ENCODE measurements at places on chromosomes 1 and 21.

- DNase-seq, result no peak
Observed at GRCh38 chr1:20992322-20993056, 184.2 kb downstream of the EIF4G3 start.

GRCh38 chr1:43220905-43221778, 48.6 kb upstream of the TMEM125 start:
- DNase-seq, result no peak

- no peak for DNase-seq
Observed at GRCh38 chr1:84827555-84827954, 65.5 kb downstream of the LPAR3 start.

GRCh38 chr1:168483539-168483938, 60.3 kb downstream of the XCL2 start:
- no peak for DNase-seq

DNA sequence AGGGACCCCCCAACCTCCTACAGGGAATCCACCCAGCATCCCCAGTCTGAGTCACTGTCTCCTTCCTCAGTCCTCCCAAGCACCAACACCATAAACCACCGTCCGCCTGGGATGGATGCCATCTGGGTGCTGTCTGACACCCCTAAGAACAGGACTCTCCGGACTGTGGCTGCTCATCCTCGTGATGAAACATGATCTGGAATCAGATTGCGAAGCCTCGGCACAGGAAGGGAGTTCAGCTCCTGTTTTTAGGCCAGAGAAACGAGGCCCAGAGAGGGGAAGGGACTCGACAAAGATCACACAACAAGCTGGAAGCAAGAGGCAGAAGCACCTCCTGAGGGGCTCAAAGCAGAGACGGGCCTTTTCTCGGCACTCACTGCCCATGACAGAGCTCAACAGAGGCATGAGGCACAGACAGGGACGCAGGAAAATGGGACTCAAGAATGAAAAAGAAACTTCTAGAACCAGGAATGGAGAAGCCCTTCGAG, 8.4 kb downstream of the KCNN3 start:
- no peak for DNase-seq

DNA sequence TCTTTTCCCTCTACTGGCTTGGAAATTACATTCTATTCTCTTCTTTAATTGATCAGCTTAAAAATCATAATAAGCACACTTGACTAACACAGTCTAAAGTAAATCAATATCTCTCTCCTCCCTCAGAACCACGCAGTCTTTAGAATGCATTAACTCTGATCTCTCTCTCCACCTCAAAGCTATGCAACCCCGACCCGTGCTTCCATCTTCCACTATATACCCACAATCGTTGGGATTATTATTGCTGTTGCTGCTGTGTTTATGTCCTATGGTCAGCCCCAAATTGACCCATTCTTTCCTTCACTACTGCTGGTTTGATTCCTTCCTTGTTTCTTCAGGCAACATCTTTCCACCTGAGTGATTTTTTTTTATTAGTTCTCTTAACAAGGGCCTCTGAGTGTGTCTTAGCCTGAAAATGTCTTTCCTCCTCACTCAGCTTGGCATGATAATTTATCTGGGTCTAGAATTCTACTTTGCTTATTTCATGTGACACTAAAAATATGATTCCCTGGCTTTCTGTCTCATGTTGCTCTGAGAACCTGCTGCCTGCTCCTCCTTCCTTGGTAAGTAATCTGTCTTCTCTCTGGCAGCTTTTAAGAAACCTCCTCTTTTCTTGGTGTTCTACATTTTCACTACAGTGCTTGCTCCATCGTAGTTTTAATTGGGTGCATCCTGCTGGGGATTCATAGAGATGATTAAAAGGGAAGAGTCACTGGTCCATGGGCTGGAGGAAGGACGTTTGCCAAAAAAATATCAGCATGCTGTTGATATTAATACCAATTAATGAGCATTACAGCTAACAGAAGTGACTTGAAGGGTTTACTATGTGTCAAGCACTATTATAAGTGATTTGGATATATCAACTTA, 472.2 kb downstream of the MATN1 start:
- no peak for DNase-seq

DNA sequence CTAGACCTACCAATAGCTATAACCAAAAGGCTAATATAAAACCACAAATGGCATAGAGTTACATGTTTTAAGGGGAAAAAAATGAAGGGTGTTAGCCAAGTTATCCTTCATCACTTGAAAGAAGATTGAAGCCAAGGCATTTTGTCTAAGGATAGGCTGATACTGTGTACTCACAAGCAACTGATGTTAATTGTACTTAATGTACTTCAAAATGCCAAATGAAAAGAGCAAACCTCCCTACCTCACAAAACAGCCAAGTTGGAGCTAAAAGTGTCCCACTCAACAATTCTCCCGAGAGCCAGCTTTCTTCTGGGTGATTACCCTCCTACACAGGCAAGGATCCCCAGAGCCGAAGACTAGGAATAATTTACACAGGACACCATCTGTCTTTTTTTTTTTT, 4.4 kb upstream of the IGSF3 start:
- no peak for DNase-seq

GRCh38 chr1:209106861-209107260, 476.7 kb upstream of the CAMK1G start:
- DNase-seq, result no peak

- no peak for DNase-seq
Observed at GRCh38 chr1:66745451-66745850, 6.8 kb upstream of the DYNLT5 start.

DNA sequence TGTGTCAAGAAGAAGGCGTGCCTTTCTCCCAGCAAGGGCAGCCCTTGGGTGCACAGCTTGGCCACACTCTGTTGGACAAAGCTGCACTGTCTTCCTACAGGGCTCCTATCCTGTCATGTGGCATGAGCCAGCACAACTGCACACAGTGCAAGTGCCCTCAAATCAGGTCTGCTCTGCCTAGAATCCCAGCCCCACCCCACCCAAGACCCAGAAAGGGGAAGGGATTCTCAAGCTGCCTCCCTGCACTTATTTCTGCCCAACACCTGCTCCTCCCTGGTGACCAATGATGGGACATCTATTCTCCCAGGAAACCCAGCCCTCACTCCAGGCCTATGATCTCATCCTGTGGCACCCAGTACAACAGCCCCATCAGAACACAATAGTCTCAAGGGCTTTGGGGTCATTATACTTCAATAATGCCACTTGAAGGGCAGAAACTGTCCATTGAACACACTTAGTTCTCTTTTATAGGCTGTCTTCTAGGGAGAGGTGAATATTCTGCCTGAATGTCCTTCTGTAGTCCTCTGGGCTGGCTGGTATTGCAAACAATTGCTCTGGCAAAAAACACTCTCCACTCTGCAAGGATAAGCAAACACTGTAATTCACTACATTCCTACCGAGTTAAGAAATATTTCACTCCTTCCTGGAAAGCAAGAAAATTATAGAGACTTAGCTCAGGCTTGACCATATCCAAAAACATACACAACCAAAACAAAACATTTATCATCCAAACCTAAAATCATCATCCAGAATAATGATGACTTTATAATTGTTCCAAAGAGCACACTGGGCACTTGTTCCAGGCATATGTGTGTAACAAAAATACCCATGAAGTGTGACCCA, 43.1 kb upstream of the IGSF3 start:
- DNase-seq, result no peak

DNA sequence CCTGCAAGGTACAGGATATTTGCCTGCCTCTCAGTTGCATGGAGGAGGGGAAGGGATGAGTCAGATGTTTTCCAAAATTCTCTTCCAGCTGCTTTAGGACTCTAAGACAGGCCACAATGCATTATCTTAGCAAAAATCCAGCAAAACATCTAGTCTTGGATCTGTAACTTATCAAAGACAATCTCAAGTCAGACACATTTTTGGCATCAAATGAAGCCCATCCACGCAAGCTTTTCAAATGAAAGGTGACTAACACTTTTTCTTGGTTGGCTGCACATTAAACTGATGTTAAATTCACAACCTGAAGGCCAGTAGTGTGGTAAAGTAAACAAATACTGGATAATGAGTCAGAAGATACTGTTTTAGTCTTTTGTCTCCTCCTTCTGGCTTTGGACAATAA, 21.3 kb downstream of the FAM78B start:
- no peak for DNase-seq

GRCh38 chr1:244322791-244323521, 128.8 kb downstream of the ADSS2 start:
- peak; percentile 86 for DNase-seq

- no peak for DNase-seq
Observed at GRCh38 chr21:45747233-45747766, 103.8 kb downstream of the PCBP3 start.

All from brain pericyte (primary cell).